EL (cell line): ENCODE measurements at places on chromosomes 11 and 22.

- peak; percentile 87 for DNase-seq
These were observed at the start of gene TRIM34 for GRCh38 chr11:5624489-5625279. Gene TRIM34 (plus strand): TSS chr11:5625001. CDS start chr11:5632332, 7,331 bp downstream.

DNA sequence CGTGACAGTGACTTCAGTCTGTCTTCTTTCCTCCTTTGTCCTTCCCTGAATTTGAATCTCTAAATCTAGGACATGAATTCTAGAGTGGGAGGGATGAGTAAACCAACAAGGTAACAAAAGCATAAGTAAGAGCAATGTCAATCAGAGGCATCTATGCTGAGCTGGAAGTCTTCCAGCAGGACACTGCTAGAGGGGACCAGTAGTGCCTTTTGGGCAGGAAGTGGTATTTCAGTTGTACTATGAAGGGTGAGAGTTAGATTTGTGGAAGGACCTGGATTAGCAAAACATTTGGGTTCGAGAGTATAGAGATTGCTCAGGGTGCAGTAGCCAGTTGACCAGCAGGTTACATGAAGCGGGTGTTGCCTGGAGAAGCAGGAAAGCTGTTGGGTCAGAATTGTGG is 40.3 kb downstream of the MEI1 start:
- no peak for DNase-seq

GRCh38 chr11:110778343-110778742 is 66.1 kb upstream of the ARHGAP20 start:
- DNase-seq: no peak

- DNase-seq: no peak
These were observed 69.2 kb downstream of the RAB30 start for GRCh38 chr11:83002522-83002921.

DNA sequence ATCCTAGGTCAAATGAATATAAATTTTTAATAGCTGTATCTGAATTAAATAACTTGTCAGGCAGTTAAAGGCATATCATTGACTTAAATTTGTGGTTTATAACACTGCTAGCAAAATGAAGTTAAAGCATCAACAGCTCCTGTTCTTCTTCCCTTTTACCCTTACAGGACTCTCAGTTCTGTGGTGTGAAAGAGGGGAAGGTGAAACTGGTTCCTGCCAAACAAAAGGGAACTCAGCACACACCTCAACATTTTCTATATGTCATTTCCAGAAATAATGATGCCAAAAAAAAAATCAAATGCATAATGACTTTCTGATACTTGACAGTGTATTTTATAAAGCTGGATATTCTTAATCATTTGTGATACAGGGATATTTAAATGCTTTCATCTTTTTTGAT is 21.2 kb downstream of the ARL14EP start:
- DNase-seq: no peak

DNA sequence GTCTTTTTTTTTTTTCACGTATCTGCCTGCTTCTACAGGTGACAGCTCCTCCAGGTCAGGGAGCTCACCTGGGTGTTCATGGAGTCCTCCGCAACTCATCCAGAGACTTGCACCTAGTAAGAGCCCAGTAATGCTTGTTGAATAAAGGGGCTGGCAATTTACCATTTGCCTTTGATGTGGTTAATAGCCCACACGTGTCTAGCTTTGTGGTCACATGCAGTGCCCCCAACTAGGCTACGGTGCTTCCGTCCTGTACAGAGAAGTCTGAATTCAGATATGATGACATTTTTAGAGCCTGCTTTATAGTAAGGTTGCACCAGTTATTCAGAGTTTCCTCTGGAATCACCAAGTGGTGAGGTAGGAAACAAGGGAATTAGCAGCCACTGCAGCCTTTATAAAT is 199.4 kb upstream of the MTMR2 start:
- DNase-seq: no peak

DNA sequence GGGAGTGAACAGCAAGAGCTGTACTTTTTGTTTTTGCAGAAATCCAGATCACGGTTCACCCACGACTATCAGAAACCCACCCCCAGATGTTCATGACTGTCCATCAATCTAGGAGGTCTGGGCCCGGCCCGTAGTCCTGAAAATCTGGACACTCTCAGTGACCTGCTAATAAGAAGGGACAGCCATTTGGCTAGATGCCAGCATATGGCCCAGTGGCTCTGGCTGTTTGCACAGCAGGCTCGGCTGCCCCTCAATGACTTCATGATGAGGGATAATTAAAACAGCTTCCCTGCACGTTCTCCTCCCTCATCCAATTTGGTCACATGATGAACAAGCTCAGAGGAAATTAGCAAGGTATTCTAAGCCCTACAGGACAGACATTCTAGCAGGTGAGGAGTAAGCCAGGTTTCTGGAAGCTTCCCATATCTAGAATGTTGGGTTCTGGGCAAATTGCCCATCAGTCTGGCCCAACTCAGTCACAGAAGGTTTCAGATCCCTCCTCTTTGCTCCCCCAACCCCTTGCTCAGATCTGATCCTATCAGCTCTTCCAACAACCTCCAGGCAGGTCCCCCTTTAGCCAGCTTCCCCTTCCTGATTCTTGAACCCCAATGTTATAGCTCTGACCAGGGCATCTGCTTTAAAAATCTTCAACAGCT is 397.3 kb downstream of the SHANK2 start:
- no peak for DNase-seq

GRCh38 chr11:27894552-27894951 is 194.3 kb upstream of the BDNF start:
- peak; percentile 49 for DNase-seq

GRCh38 chr11:72039031-72039855 is 40.5 kb downstream of the IL18BP start:
- DNase-seq: peak; percentile 31

GRCh38 chr11:105448703-105449079 is 161.2 kb upstream of the GRIA4 start:
- no peak for DNase-seq

- DNase-seq: no peak
These were observed 4.5 kb downstream of the CPT1B start for GRCh38 chr22:50573491-50574382.

- DNase-seq: no peak
These were observed 693.4 kb upstream of the CCDC90B start for GRCh38 chr11:83979593-83979992.

DNA sequence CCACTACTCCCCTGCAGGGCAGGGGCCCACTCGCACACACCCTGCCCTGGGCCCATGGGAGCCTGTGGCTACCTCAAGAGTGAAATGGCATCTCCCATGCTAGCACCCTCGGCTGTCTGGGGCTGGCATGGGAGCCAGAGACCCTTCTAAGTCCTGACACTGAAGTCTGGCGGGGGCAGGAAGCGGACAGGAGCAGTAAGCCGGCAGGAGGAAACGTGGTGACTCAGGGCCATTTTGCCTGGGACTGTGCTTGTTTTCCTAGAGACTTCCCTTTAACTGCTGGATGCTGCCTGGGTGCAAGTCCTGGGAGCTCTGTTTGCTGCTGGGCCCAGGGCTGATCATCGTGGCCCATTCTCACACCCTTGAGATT is 16.8 kb downstream of the RELT start:
- DNase-seq: peak; percentile 32

DNA sequence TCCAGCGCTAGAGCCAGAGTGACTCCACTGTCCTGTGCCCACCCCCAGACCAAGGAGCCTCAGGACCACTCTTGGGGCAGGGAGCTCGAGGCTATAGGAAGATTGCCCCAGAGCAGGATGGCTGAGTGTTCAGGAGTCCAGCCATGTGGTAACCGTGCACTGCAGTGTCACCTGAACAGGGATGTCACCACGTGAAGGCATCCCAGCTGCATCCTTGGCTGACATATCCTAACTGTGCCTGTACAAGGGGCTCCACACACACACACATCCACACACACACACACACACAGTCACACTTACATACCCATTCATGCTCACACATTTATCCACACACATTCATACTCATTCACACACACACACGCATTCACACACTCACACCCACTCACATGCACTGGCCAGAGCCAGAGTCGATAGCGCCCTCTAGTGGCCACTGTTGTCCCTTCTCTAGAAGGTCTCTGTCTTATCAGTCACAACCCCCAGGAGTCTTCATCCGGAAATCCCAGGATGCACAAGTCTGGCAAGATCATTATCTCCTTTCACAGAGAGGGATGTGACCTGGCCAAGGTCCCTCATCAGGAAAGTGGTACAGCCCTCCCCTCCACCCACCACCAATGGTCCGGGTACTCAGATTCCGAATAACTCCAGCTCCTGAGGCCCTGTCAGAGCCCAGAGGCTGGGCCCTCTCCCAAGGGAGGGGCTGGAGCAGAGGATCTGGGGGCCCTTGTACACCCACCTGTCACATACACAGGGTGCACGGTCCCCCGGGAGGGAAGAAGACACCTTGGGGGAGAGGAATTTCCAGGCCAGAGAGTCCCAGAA is 55.1 kb downstream of the IGLL5 start:
- DNase-seq: peak; percentile 59

DNA sequence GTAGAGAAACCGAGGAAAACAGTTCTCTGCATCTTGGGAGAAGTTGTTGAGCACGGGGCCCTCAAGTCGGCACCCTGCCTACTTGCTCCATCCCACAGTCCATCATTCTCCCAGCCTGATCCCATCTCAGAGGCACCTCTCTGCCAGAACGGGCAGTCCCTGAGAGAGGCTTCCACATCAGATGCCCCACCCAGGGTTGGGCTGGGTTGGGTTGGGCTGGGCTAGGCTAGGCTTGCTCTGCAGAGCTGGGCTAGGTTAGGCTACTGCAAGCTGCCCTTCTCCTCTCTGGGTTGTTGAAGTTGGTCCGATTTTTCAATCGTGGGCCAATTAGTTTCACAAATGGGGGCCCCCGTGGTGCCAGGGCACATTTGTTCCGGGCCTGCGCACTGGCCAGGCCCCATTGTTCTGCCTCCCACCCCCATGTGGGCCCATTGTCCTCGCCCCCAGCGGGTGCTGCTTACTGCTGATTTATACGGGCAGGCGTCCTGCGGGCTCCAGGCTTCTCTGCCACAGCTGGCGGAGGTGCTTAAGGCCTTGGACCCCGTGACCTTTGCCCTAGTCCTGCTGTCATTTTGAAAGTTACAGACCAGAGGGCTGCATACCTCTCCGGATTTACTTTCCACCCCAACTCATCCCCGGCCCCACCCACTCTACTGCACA is 63.7 kb upstream of the NNMT start:
- DNase-seq: no peak

- no peak for DNase-seq
These were observed 128.0 kb downstream of the DSCAML1 start for GRCh38 chr11:117669062-117669461.

DNA sequence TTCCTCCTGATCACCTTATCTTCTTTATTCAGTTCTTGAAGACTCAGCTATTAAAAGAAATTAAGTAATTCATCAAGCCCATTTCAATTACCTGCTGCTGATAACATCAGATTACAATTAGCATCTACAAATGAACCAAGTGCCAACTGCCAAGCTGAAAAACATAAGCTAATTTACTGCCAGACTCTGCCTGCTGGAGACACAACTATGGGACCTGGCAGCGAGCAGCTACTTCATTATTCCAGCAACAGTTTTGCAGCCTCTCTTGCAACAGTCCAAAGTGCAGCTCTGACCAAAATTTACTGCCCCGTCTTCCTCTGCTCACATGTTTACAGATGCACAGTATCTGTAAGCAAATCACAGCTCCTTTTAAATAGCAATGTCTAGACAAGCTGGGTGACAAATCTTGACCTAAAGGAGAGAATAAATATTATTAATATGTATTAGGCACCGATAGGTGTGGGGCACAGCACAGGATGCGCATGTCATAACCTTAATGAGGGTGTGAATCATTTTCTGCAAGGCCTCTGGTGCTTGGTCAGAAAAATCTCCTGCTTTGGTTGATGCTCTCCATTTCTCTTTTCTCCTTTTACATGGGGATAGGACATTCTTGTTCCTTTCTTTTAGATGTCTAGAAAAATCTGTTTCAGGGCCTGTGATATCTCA is 232.2 kb upstream of the PITPNB start:
- no peak for DNase-seq

GRCh38 chr11:118882491-118882890 is 1.2 kb upstream of the CXCR5 start:
- no peak for DNase-seq

DNA sequence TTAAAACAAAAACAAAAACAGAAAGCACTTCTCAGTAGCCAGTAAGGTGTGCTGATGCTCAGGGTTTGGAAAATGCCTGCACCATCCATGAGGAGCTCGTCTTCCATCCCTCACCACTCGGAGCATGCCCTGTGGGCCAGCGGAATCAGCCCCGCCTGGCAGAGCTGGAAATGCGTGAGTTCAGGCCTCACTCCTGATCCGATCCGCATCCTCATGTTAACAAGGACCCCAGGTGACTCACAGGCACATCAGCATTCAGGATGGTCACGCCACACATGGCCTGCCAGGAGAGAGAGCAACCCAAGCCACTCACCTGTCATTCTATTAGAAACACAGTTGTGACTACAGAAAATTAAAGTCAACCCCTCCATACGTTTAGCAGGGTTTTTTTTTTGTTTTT is 188.5 kb downstream of the MPPED1 start:
- no peak for DNase-seq

DNA sequence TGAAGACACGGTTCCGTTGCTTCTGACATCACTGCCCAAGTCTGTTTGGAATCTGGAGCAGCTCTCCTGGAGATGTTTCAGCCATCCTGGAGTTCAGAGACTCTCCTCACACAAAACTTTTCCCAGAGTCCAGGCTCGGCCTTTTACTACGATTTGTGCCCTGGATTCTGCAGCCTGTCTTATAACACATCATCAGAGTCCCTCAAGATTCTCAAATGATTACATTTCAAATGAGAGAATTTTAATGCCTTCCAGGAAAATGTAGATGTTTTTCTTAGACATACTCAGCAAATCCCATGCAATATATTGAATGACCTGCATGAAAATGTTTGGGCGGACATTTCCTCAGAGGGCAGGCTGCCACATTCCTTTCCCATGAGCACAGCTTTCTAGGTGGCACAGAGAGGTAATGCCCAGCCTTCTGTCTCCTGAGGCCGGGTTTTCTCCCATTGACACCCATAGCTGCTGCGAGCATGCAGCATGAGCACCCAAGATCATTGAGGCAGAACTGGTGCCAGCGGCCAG is 129.1 kb downstream of the SNX19 start:
- DNase-seq: peak; percentile 67

GRCh38 chr22:20245577-20246367 is 22.3 kb downstream of the RTN4R start:
- no peak for DNase-seq

- DNase-seq: peak; percentile 74
These were observed 43.9 kb upstream of the GRIK4 start for GRCh38 chr11:120467627-120468026.

GRCh38 chr11:106787454-106787853 is 230.8 kb downstream of the GUCY1A2 start:
- DNase-seq: no peak

- DNase-seq: no peak
These were observed 741 bp upstream of the NAV2 start for GRCh38 chr11:19711911-19712280.

DNA sequence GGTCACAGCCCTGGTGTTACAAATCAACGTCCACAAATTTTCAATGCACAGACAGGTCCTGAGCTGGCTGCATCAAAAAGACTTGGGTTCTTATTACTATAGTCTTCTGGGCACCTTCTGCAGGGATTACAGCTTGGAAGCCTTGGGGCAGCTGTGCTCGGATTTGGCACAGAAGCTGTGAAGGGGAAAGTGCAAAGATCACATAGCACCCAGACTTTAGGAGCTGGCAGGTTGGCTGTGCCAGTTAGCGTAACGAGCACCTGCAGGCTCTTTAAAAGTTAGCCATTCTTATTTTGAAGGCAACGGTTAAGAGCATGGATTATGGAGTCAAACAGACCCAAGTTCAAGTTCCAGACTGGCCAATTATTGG is 100.4 kb downstream of the ARL14EP start:
- no peak for DNase-seq
